Heart left ventricle (tissue), 16 donors: ENCODE measurements at places on chromosomes 4 and X.

DNA sequence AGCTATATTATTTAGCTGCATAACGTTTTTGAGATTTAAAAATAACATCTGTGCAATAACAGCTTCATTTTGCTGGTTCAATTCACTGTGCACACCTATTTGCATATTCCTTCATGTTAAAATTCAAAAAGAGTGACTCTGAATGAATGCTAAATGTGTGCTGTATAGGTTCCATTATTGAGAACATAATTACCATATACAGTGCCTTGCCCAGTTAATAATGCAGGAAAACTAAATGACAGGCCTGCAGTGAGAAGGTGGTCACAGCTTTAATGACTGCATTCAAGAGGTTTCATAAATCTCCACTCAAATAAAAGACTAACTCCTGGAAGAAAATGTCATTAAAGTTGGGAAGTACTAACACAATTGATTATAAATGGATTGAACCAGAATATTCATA is 1183.2 kb upstream of the ADGRL3 start:
- no peaks in the 10 kb centered on the region for H3K36me3 ChIP-seq
- no peaks in the 10 kb centered on the region for H3K27me3 ChIP-seq
- no peak for DNase-seq
- H3K4me1 ChIP-seq, result no peaks in the 10 kb centered on the region

DNA sequence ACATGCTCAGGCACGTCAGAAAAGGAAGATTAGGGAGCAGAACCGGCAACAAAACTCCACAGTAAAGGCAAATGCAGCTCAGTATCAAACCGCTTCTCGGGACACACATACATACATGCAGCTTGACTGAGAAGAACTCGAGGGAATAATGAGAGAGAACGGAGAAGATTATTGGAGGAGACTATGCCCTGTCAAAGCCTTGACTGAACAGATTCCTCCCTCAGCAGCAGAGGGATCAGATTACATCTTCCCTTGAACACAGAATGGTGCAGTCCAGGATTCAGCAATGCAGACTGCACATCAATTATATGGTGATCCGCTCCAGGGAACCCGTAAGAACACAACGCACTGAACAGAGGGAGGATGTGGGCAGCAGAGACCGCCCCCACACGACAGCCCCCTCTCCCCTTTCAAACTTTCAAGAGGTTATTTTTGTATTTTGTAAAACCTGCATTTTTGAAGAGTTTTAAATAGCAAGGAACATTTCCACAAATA is 183.2 kb downstream of the FBXW7 start:
- no peaks in the 10 kb centered on the region for H3K36me3 ChIP-seq
- H3K4me3 ChIP-seq, result peak overlapping the region; percentile 54
- DNase-seq, result peak; percentile 58
- peak overlapping the region; percentile 69 for H3K27ac ChIP-seq

- no peak overlapping the region for H3K4me3 ChIP-seq
- no peaks in the 10 kb centered on the region for H3K4me1 ChIP-seq
- no peak for DNase-seq
- H3K27ac ChIP-seq, result no peak overlapping the region
- H3K27me3 ChIP-seq, result no peaks in the 10 kb centered on the region
Observed at GRCh38 chr4:153189016-153189801, 15.0 kb upstream of the TRIM2 start.

DNA sequence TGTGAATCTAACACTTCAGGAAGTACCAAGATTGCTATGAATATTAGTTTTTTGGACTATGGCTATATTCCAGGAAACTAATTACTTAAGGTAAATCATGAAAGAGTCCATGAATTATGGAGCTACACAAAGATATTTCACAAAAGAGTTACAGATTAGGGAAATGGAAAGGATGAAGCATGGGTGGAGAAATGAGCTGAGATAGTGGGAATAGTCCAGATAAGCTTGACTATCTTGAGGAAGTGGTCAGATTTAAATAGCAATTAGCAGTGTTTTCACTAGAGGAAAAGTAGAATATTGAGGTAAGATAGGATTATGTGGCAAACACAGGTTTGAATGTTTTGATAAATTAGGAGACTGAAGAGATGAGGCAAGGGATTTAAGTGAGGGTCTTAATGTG is 42.1 kb upstream of the C1GALT1C1 start:
- H3K27ac ChIP-seq, result peak overlapping the region; percentile 48
- peaks cover 10% of the 10 kb centered on the region for H3K4me1 ChIP-seq
- no peak overlapping the region for H3K4me3 ChIP-seq
